ENCODE measurements at places on chromosomes 6 and 20.

- no peak for DNase-seq
Observed at GRCh38 chr6:52144196-52145076, 41.7 kb upstream of the IL17A start.

GRCh38 chr20:54573838-54574237, 98.4 kb downstream of the DOK5 start:
- DNase-seq: no peak

GRCh38 chr20:31989030-31989645, 21.1 kb upstream of the CCM2L start:
- DNase-seq: no peak

GRCh38 chr6:70119218-70119835, 183.6 kb downstream of the COL9A1 start:
- DNase-seq: no peak

DNA sequence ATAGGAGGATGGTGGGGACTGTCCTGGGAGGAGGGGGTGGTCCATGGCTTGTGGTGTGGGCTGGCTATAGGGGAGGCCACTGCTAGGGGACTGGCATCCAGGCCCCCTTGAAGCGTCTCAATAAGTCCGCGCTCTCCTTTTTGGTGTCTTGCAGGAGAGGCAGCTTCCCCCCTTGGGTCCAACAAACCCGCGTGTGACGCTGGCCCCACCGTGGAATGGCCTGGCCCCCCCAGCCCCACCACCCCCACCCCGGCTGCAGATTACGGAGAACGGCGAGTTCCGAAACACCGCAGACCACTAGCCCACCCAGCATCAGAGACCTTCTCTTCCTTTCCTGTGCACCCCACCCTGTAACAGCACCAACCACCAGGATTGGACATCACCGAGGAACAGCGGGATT, 2.8 kb upstream of the ZBTB9 start:
- DNase-seq: no peak

GRCh38 chr6:124829822-124830221, 132.4 kb upstream of the RNF217 start:
- DNase-seq: no peak

DNA sequence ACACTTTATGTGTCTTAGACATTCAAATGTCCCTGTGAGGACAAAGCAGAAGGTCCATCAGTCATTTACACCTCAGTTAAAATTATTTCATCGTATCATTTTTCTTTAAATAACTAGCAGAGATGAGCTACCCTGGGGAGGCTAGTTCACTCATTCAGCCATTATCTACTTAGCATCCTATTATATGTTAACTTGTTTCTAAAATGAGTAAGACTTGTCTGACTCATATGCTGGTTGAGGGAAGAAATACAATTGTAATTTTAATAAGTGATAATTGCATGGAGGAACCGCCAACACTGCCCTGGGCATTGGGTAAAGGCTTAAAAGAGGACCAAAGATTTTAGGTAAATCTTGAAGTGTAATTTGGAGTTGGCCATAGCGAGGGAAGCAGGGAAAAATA, 12.4 kb upstream of the PTPRK start:
- no peak for DNase-seq

DNA sequence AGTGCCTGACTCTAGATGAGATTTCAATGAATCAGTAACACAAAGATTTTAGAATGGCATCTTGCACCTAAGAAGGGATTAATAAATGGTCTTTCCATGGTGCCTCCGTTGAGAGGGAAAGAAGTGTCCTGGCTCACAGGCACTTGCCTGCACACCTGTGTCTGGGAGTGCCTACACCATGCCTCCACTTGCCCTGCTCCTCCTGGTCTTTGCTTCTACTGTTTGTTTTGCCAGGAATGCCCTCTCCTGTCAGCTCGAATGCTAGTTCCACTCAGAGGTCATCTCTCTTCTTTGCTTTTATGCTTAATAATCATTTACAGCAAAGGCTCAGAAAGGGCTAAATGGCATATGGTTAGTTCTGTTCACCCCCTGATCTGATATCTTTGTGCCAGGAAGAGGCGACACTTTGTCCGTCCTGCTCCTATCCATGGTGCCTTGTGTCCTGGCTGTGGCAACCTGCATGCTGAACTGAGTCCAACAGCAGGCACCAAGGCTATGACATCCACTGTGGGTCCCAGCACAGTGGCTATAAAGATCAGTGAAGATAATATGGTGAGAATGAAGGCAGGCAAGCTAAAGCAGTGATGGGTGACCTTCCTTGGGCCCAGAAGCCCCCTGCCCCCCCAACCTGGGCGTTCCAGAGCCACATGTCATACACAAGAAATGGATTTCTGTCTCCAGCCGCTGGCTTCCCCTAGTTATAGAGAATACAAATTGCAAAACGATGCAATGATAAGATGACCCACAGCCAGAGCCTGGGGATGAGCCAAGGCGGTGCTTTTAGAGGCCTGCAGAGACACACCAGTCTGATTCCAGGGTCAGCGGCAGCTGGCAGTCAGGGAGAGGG, 1.4 kb downstream of the C6orf132 start:
- no peak for DNase-seq

- peak; percentile 65 for DNase-seq
Observed at GRCh38 chr6:36360241-36361054, 23.8 kb upstream of the BNIP5 start.

DNA sequence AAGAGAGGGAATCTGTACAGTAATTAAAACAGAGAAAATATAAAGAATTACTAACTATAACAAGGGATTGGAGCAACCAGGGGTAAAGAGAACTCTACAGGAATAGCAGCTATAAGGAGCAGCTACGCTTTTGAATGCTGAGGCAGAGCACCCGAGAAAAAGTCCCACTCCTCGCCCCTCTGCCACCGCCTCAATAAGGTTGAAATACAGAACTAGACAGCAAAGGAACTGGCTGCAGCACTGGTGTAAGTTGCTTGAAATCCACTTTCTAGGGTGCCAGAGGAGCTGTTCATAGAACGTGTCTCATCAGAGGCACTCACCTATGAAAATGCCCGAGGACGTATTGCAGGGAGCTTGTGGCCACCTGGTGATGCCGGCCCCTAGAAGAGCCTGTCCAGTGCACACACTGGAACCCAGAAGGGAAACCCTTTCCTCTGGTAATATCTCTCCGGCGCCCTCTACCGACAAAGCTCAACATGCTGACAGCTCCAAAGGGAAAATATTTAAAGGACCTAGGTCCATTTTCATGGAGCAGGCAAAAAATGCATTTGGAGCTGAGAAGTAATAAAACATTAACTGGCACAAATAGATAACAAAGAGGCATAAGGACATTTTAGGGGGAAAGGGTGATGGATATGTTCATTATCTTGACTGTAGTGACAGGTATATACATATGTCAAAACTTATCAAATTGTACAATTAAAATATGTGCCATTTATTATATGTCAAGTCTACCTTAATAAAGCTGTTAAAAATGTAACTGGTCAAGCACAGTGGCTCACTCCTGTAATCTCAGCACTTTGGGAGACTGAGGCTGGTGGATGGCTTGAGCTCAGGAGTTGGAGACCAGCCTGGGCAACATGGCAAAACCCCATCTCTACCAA, 137.4 kb upstream of the HDAC2 start:
- DNase-seq: no peak

- no peak for DNase-seq
Observed at GRCh38 chr20:62785393-62785792, 10.9 kb upstream of the MRGBP start.

DNA sequence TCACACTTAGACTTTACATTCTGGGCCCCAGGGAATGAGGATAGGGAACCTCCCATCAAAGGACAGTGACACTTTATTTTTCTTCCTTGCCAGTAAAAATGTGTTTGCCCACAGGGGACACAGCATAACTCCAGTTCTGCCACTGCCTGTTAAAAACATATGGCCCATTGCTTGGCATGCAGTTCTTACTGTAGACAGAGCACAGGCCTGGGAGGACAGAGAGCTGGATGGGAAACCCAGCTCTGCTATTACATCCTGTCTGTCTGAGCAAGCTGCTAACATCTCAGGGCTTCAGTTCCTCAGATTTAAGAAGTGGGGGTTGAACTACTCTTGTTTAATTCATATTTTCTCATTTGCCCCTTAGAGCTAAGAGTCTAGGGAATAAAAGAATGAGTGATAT, 120.2 kb downstream of the AKAP7 start:
- no peak for DNase-seq

DNA sequence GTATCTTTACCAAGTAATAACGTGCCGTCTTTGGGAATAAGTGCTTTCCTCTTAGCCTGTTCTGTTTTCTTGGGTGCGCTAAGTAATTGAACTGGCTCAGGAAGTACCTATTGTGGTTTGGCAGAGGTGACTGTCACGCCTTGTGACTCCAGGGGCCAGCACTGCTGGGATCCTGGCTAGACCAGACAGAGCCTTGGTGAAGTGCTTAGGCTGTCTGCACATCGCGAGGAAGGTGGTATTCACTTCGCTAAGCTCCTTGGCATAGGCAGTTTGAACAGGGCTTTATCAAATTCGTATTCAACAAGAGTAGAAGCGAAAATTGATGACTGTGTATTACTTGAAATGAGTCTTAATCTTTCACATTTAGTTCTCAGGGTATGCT, 17.6 kb downstream of the PRDM1 start:
- DNase-seq: peak; percentile 50

DNA sequence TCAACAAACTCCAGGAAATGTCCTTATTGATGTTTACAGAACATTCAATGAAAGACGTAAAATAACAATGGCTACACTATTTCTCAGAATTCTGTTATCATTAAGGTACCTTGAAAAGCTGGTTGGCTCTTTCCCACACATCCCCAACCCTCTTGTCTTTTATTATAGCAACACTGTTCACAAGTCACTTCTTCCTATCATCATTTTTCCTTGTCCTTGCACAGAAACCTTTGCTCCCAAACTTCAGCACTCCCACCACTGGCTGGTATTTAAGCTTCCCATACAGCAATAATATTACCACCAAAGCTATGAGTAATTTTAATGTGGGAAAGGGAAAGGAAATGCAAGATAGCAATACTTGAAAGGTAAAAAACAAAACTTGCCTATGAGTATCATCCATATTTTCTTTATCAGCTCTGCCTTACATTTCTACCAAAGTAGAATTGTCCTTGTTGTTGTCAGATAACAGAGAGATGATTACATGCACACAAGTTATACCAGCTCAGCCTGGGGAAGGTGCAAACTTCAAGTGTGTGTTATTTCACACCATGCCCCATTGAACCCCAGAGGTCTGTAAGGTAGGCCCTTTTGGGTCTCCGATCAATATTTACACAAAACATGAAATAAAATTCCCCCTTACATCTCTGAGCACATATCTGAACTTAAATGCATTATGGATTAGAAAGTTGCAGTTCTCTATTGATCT, 32.2 kb downstream of the ARHGAP18 start:
- no peak for DNase-seq

DNA sequence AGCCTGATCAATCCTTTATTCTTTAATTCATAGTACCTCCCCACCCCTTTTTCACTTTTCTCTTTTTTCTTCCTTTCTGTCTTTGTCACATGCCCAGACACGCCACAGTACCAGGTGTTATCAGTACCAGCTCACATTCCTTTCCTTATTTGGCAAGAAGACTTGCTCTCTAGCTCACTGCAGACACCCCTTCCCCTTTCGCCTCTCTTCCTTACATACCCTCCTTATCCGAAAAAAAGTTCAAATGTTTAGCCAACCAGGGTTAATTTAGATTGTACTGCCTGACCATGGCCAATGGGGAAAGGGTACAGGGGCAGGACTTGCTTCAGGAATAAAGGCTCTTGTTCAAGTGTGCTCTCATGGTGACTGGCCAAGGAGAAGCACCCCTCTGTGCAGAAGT, 9.3 kb upstream of the SIRPB2 start:
- no peak for DNase-seq

DNA sequence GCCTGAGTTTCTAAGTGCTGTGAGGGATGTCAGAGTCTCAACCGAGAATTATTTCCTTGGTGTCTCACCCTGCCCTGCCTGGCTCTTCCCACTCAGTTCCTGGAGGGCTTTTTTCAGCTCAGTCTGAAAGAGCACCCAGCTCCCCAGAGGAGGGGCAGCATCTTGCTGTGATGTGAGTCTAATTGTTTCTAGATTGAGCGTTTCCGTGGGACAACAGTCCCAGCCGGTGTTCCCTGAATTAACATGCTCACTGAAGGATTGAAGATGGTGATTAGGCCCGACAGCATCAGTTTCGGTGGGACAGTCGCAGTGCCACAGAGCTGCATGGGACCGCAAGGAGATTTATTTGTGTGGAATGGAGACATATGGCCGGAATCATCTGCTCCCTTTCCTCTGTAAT, 587.6 kb downstream of the DHX35 start:
- no peak for DNase-seq

DNA sequence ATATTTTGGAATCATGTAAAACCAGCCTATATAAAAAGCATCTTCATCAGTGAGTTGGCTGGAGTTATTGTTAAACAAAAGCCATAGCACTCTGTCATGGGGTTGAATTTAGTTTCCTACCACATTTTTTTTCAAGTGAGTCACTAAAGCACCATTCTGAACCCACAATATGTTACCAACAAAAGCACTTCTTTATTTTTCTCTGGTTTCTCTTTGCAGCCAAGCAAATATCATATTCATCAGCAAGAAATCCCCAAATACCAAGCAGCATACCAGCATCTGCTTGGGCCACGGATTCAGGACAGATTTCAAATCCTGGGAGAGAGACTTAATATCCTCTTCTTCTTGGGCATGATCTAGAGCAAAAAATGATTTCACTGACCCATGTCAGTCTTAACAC, 441.4 kb downstream of the BCKDHB start:
- no peak for DNase-seq

DNA sequence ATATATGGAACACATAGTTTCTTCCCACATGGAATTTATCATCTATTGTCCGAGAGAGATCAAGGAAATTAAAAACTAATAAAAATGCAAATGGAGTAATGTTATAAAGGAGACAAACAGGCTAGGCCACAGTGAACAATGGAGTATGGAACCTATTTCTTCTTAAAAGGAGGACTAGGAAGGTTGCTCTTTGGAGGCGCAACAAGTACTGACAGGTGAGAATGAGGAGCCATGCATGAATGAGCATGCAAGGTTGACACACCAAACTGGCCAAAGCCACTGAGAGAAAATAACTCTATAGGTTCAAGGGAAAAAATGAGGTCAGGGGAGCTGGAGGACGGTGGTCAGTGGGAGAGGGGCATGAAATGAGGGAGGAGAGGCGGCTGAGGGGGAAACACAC, 40.9 kb downstream of the PSMB1 start:
- no peak for DNase-seq

DNA sequence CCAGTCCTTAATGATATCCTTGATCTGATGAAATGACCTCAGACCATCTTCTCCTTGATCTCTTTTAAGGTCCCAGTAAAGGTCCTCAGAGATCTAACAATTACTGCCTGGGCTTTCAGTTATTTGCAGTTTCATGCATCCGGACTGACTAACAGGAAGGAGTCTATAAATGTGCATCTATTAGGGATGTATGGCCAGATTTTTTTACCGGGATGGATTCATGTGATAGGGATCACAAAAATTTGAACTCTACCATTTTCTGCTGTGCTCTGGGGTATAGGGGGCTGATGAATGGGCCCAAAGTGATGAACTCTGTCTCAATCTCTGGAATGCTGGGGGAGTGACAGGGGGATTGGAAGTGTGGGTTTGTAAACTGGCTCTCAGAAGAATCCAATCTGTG, 36.2 kb upstream of the SCUBE3 start:
- DNase-seq: no peak

- DNase-seq: no peak
Observed at GRCh38 chr20:46852313-46852712, 42.3 kb upstream of the EYA2 start.

All from effector memory CD8-positive, alpha-beta T cell (primary cell).